ENCODE measurements at places on chromosomes 16 and 17.

DNA sequence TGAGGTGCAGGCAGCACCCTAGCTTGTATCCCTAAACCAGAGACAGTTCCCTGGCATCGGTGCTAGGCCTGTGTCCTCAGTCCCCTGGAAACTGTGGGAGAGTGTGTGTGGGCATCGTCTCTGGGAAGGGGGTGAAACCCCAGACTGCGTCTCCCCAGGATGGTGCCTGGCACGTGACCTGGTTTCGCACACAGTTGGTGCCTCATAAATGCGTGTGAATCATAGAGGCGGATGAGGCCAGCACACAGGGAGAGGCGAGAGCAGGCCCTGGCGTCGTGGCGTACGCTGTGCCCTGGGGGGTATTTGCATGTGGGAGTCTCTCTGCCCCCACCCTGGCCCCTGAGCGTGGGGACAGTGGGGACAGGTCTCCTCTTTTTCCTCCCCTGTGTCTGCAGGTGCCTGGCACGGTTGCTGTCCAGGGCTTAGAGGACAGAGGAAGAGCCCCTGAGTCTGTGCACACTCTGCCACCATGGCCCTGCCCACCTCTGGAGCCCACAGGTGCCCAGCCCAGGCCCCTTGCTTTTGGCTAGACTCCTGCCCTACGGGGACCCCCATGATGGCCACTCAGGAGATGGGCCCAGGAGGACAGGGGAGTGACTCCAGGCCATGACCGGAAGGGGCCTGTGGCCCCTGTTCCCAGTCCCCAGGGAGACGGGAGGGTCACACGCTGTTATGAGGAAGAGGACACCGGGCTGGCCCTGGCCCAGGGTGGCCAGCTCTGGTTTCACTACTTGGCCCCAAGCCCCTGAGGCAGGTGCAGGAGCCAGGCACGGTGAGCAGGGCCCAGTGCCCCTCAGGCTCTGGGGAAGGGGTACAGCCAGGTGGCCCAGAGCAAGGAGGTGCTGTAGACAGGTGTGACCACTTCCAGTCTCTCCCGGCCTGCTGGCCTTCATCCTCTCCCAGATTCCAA is 1.3 kb upstream of the FSCN2 start:
- DNase-seq: no peak

- DNase-seq: no peak
Observed at GRCh38 chr17:19421219-19421618, 10.2 kb downstream of the RNF112 start.

- no peak for DNase-seq
Observed at GRCh38 chr16:75527825-75528299, 8.0 kb downstream of the CHST5 start.

DNA sequence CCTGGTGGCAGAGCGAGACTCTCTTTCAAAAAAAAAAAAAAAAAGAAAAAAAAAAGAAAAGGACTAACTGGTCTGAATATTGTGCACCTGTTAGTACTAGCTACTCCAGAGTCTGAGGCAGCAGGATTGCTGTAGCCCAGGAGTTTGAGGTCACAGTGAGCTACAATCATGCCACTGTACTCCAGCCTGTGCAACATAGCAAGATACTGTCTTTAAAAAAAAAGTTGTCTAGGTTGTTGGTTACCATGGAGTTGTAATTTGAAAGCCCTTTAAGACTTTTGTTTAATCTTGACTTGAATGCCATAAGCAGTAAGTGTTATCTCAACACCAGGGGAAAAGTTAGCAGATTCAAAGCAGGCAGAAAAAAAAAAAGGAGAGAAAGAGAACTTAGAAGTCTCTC is 10.9 kb upstream of the C16orf54 start:
- no peak for DNase-seq

DNA sequence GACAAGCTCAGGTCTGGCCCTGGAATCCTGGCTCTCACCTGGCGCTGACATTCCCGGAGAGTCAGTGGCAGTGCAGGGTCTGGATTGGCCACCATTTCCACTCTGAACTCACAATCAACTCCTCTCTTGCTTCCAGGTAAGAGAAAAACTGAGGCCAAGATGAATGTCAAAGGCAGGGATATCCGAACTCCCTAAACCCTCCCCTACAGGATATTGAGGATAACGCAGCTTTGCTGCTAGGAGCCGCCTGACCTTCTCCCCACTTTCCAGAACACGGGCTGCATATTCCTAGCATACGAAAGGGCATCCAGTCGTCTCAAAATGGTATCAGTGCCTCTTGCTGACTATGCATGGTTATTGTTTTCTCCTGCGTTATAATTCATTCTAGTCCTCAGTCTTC is 473.4 kb downstream of the SOX9 start:
- DNase-seq: no peak

- DNase-seq: no peak
Observed at GRCh38 chr17:57099165-57099564, 14.1 kb downstream of the AKAP1 start.

GRCh38 chr17:57485566-57485865 is 229.2 kb downstream of the MSI2 start:
- no peak for DNase-seq

DNA sequence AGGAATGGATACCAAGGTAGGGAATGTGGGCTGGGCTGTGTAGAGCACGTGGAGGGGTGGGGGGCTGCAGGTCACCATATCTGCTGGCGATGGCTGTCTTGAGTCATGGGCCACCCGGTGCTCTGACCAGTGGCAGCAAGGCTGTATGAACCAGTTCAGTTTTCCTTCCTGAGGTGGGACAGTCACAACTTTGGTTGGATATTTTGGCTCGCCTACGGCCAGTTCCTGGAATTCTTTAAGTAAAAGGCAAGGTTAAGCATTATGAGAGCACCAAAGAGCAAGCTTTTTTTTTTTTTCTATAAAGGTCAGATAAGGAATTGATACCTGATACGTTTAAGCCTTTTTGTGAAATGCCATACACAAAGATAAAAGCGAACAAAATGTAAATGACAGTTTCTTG is 81.9 kb downstream of the USP22 start:
- no peak for DNase-seq

Data from left forelimb (tissue), 1 donor.